Spleen (tissue), 13 donors: ENCODE measurements at places on chromosomes 6 and 20.

DNA sequence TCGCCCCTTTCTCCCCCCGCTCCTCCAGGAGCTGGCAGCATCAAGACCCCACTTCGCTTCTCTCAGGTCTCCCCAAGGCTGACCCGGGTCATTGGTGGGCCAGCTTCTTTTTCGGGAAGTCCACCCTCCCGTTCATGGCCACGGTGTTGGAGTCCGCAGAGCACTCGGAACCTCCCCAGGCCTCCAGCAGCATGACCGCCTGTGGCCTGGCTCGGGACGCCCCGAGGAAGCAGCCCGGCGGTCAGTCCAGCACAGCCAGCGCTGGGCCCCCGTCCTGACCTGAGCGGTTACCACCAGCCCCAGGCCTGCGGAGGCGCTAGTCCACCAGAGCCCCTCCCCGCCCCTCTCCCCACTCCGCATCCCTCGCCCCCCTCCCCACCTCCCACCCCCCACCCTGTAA lies 1.0 kb downstream of the PPDPF start:
- no peaks in the 10 kb centered on the region for H3K27me3 ChIP-seq
- peak overlapping the region; percentile 92 for H3K27ac ChIP-seq
- peaks cover 5% of the 10 kb centered on the region for H3K36me3 ChIP-seq
- peak; percentile 82 for DNase-seq
- peak overlapping the region; percentile 94 for H3K4me3 ChIP-seq

- H3K27me3 ChIP-seq: no peaks in the 10 kb centered on the region
- H3K4me1 ChIP-seq: peaks cover 4% of the 10 kb centered on the region
- no peak for DNase-seq
- H3K4me3 ChIP-seq: no peak overlapping the region
- no peaks in the 10 kb centered on the region for H3K36me3 ChIP-seq
- H3K27ac ChIP-seq: no peak overlapping the region
Observed at GRCh38 chr6:149054559-149055194, 262.8 kb upstream of the TAB2 start.

- H3K27ac ChIP-seq: no peak overlapping the region
- H3K4me1 ChIP-seq: no peaks in the 10 kb centered on the region
- H3K27me3 ChIP-seq: no peaks in the 10 kb centered on the region
- H3K4me3 ChIP-seq: no peak overlapping the region
Observed at GRCh38 chr20:56616716-56617115, 12.4 kb upstream of the TFAP2C start.

GRCh38 chr6:7431674-7432390 lies 42.2 kb downstream of the RIOK1 start:
- H3K27me3 ChIP-seq: no peaks in the 10 kb centered on the region
- no peak overlapping the region for H3K27ac ChIP-seq

DNA sequence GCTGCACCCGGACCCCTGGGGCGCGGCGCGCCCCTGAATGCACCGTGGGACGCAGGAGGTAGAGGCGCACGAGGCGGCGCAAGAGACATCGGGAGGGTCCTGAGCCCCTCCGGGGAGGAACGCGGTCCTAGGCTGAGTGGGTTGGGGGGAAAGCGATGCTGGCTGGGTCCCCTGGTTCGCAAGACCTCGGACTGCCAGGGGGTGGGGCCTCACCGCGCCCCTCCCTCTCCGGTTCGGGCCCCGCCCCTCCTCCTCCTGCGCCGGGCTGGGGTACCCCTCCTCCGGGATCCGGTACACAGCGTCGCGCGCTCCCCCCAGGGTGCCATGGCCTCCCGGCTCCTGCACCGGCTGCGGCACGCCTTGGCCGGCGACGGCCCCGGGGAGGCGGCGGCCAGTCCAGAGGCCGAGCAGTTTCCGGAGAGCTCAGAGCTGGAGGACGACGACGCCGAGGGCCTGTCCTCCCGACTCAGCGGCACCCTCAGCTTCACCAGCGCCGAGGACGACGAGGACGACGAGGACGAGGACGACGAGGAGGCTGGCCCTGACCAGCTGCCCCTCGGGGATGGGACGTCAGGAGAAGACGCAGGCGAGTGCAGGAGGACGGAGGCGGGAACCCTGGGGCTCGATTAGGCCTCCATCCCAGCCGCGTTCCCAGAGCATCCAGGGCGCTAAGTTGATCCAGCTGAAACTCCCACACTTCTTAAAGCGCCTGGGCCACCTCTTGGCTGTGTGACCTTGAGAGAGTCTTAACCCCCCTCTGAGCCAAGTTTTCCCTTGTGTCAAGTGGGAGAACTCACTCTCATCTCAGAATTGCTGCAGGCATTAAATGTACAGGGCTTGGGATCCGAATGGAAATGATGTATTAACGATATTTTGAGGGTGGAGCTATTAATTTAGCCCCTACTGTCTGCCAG lies 541 bp downstream of the SNX21 start:
- peak; percentile 90 for DNase-seq
- H3K4me3 ChIP-seq: peak overlapping the region; percentile 67
- H3K36me3 ChIP-seq: peaks cover 14% of the 10 kb centered on the region
- H3K27ac ChIP-seq: peak overlapping the region; percentile 86
- peaks cover 57% of the 10 kb centered on the region for H3K4me1 ChIP-seq
- H3K27me3 ChIP-seq: no peaks in the 10 kb centered on the region

- no peaks in the 10 kb centered on the region for H3K27me3 ChIP-seq
- H3K36me3 ChIP-seq: no peaks in the 10 kb centered on the region
- no peak for DNase-seq
- H3K4me1 ChIP-seq: peaks cover 15% of the 10 kb centered on the region
- no peak overlapping the region for H3K4me3 ChIP-seq
Observed at GRCh38 chr6:62288562-62288961, 2.5 kb upstream of the KHDRBS2 start.

DNA sequence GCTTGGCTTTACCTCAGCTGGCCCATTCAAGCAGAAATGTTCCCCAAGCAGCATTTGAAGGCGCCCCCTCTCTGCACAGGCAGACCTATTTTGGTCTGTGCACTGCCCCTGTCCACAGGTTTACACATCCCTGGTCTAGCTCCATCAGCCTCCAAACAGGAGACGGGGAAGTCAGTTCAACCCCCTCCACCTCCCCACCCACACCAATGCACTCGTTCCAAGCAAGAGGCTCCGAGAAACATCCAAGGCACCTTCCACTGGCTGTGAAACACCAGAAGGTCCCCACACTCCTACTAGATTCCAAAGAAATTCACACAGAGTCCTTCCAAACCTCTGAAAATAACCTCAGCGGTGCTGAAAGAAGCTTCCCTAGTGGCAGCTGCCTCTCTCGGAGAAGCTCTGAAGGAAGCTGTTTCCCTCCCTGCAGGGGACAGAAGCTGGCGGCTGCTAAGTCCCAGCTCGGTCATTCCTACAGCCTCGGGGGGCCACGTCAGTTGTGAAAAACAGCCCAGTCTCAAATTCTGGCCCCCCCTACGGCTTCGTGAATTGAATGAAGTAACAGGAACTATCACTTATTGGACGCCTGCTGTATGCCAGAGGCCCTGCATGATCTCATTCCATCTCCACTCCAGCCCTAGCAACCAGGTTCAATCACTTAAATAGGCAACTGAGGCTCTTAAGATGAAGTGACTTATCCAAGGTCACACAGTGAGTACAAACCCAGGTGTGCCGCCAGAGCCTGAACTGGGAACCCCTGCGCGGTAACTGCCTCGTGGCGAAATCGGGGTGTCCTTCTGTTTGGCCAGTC lies 815 bp downstream of the SPATA2 start:
- peak overlapping the region; percentile 91 for H3K4me3 ChIP-seq
- DNase-seq: no peak
- H3K4me1 ChIP-seq: peaks cover 42% of the 10 kb centered on the region
- no peaks in the 10 kb centered on the region for H3K36me3 ChIP-seq
- no peaks in the 10 kb centered on the region for H3K27me3 ChIP-seq
- peak overlapping the region; percentile 99 for H3K27ac ChIP-seq

DNA sequence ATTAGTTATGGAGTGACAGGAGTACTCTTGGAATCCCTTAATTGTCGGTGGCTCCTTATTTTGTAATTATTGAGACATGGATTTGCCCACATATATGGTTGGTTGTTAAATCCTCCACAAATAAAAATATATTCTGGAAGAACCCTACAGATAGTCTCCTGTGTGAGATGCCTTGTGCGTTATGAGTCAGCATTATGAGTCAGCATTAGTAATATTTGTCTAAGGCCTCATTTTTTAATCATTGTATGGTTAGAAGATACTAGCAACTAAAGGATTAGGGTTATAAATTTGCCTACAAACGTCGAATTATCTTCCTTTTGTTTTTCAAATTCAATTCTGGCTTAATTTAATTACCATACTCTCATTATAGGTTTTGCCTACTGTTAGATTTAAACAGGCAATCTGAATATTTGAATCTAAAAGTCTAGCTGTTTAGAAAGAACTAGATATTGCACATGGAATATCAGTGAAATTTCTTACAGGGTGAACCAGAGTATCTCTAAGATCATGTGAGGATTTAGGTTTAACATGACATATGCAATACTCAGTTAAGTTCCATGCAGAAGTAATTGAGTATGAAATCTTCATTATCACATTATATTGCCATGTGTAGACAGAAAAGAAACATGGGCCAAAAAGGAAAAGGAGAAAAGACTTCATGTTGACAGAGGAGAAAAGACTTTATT lies 5.9 kb downstream of the C6orf58 start:
- no peak overlapping the region for H3K27ac ChIP-seq
- H3K36me3 ChIP-seq: no peaks in the 10 kb centered on the region
- no peak for DNase-seq
- no peaks in the 10 kb centered on the region for H3K4me1 ChIP-seq
- no peak overlapping the region for H3K4me3 ChIP-seq

DNA sequence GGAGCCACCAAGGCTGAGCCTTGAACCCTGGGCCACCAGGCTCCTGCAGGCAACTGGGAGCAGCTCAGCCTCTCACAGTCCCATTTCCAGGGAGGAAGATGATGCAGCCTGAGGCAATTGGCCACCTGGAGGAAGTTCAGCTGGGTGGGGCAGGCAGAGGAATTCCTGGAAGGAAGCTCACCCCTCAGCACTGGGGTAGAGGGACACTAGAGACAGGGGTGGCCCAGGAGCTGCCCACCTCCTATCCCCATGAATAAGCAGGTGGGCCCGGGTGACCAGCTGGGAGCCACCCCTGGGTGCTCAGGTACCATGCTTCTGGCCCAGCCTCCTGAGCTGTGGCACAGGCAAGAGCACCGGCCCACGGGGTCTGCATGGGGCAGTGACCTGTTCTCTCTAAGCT lies 3.6 kb upstream of the HSPA12B start:
- DNase-seq: peak; percentile 62
- H3K4me3 ChIP-seq: no peak overlapping the region
- no peaks in the 10 kb centered on the region for H3K4me1 ChIP-seq
- no peaks in the 10 kb centered on the region for H3K36me3 ChIP-seq

DNA sequence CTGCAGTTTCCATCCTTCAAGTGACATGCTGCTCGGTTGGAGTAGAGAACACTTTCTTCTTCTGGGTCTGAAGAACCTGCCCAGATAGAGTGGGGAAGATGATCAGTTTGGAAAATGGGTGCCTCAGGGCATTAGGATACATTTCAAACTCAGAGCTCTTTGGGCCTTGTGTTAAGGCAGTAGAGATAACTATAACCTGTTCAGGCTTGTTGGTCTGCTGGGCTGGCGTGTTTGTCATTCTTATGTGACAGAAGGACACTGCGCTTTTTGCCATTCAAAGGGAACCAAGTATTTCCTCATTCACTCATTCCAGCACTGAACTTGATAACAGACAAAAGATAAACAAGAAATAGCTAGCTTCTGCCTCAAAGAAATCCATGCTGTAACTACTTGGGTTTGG lies 3.8 kb downstream of the TOMM34 start:
- no peaks in the 10 kb centered on the region for H3K27me3 ChIP-seq
- no peaks in the 10 kb centered on the region for H3K36me3 ChIP-seq
- DNase-seq: no peak
- peaks cover 80% of the 10 kb centered on the region for H3K4me1 ChIP-seq

- DNase-seq: no peak
- no peak overlapping the region for H3K27ac ChIP-seq
- no peaks in the 10 kb centered on the region for H3K36me3 ChIP-seq
Observed at GRCh38 chr6:142048593-142048980, 84.1 kb upstream of the GJE1 start.

GRCh38 chr20:13418263-13419229 lies 197.5 kb downstream of the ISM1 start:
- no peaks in the 10 kb centered on the region for H3K27me3 ChIP-seq
- H3K36me3 ChIP-seq: no peaks in the 10 kb centered on the region
- H3K4me3 ChIP-seq: no peak overlapping the region
- peak overlapping the region; percentile 33 for H3K27ac ChIP-seq
- no peak for DNase-seq
- no peaks in the 10 kb centered on the region for H3K4me1 ChIP-seq

DNA sequence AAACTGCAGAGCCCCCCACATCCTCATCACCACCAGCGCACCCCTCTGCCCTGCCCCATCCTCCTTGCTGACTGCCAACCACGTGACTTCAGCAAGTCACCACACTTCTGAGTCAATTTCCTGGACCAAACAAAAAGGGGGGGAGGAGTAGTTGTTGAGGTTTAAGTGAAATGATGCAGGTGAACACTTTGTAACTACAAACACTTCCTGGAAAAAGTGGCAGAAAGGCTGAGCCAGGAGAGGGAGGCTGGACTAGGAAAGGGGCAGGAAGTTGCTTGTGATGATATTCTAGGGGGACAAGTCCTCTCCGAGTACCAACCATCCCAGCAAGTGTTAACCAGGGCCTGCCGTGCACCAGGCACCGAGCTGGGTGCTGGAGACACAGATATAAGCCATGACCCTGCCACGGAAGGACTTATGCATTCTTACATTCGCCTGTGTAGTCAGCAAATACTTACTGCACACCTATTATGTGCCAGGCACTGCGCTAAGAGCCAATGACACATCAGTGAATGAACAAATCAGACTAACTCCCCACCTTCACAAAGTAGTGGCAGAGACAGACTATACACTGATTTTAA lies 67.3 kb downstream of the PREX1 start:
- H3K36me3 ChIP-seq: no peaks in the 10 kb centered on the region
- H3K4me3 ChIP-seq: no peak overlapping the region
- peak overlapping the region; percentile 94 for H3K27ac ChIP-seq
- no peaks in the 10 kb centered on the region for H3K27me3 ChIP-seq

DNA sequence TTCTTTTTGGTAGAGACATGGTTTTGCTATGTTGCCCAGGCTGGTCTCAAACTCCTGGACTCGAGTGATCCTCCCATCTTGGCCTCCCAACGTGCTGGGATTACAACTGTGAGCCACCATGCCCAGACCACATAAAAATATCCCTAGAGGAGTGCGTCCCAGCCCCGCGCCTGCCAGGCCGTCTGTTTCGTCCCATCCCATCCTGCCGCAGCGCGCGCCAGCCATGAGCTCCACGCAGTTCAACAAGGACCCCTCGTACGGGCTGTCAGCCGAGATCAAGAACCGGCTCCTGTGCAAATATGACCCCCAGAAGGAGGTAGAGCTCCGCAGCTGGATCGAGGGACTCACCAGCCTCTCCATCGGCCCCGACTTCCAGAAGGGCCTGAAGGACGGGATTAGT lies 16.6 kb upstream of the AMD1 start:
- no peak overlapping the region for H3K27ac ChIP-seq
- no peak for DNase-seq
- H3K4me3 ChIP-seq: no peak overlapping the region
- H3K27me3 ChIP-seq: no peaks in the 10 kb centered on the region
- no peaks in the 10 kb centered on the region for H3K36me3 ChIP-seq
